ENCODE measurements at places on chromosomes 5 and 9.

DNA sequence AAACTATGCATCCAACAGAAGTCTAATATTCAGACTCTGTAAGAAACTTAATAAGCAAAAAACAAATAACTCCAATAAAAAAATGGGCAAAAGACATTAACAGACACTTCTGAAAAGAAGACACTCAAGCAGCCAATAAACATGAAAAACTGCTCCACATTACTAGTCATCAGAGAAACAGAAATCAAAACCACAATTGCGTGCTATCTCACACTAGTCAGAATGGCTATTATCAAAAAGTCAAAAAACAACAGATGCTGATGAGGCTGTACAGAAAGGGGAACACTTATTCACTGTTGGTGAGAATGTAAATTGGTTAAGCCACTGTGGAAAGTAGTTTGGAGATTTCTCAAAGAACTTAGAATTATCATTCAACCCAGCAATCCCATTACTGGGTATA is 101.2 kb upstream of the TRIM32 start:
- DNase-seq: no peak

GRCh38 chr9:91154686-91155085 is 207.0 kb downstream of the AUH start:
- DNase-seq: no peak

DNA sequence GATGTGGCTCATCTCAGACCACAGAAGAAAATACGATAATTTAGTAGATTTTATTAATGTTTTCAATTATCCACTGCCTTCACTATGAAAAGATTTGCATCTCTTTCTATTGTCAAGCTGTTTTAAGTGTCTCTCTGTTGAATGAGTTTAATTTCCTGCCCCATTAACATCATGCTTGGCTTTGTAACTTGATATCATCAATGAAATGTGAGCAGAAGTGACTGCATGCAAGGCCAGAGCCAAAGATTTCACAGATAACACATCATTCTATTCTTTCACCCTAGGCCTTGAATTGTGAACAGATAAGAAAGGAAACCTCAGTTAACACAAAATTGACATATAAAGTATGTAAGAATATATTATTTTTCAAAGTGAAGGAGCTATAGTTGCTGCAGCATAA is 986.4 kb upstream of the CDH18 start:
- DNase-seq: no peak

GRCh38 chr5:134071614-134072207 is 42.8 kb upstream of the TCF7 start:
- DNase-seq: no peak

- DNase-seq: no peak
These were observed 530 bp downstream of the BBLN start for GRCh38 chr9:128160603-128160987.

- DNase-seq: no peak
These were observed 25.6 kb upstream of the ACTBL2 start for GRCh38 chr5:57508211-57508610.

GRCh38 chr5:113031557-113031956 is 55.0 kb downstream of the DCP2 start:
- DNase-seq: no peak

DNA sequence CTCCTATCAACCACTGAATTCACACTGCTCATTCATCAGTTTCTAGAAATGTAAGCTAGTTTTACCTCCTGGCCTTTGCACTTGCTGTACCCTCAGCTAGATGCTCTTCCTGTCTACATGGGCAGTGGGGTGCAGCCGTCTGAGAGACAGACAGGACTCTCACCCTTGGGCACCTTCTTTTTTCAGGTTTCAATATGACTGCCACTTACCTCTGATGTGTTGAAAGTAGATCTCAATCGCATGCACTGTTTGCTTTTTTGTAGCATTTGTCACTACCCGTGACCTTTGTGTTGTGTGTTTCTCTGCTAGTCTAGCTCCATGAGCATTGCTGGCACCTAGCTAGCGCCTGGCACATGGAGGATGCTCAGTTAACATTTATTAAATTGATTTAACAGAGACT is 403.1 kb upstream of the TRPC7 start:
- DNase-seq: no peak

GRCh38 chr9:84789463-84789830 is 119.9 kb downstream of the NTRK2 start:
- DNase-seq: no peak

DNA sequence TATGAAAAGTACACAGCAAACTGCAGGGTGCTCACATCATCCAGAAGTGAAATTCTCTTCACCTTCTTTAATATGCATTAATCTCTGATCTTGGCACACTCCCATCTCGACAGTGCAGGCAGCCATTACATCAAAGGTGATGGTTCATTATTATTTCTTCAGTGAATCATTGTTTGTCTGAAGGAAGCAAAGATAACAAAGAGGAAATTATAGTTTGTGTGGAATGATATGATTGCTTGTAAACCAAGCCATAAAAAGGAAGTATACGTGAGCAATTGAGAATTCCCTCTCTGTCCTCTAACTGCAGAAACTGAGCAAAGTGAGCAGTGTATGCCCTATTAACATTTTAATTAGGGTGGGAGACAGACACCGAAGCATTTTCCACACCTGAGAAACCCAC is 171.6 kb upstream of the PPP1R2B start:
- no peak for DNase-seq

DNA sequence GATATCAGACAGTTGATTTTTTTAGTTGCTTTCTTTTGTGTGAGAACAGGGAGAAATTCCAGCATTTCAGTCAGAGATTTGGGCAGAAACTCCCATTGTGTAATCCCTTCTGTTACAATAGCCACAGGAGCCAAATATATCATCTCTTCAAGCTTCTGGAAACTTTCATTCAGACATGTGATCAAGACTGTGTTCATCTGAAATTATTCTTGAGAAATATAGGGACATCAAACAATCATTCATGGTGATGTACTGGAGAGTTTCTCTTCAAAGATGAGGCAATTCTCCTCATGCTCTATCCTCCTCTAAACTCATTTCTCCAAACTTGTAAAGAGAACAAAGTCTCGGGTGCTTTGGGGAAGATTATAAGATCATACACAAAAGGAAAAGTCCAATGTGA is 35.2 kb upstream of the CSNK1G3 start:
- no peak for DNase-seq

- no peak for DNase-seq
These were observed 27.0 kb upstream of the ZNF354B start for GRCh38 chr5:178832618-178833201.

DNA sequence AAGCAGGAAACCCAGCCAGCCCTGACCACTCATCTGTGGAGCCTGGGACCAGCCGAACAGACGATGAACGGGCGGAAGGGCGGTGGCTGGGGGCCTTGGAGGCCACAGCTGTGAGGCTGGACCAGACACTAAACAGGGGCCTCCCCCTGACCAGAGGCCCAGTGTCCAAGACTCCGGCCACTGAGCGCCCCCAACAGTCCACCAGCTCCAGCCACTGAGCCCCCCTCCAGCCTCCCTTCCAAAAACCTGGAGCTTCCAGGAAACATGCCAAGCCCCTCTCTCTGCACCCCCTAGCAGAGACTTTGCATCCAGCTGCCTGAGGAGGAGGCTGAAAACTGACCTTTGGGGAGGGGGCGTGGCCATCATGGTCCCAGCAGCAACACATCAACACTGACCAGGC is 23.2 kb downstream of the CNTFR start:
- DNase-seq: no peak

GRCh38 chr5:92514896-92515295 is 1066.1 kb downstream of the NR2F1-AS1 start:
- DNase-seq: no peak

DNA sequence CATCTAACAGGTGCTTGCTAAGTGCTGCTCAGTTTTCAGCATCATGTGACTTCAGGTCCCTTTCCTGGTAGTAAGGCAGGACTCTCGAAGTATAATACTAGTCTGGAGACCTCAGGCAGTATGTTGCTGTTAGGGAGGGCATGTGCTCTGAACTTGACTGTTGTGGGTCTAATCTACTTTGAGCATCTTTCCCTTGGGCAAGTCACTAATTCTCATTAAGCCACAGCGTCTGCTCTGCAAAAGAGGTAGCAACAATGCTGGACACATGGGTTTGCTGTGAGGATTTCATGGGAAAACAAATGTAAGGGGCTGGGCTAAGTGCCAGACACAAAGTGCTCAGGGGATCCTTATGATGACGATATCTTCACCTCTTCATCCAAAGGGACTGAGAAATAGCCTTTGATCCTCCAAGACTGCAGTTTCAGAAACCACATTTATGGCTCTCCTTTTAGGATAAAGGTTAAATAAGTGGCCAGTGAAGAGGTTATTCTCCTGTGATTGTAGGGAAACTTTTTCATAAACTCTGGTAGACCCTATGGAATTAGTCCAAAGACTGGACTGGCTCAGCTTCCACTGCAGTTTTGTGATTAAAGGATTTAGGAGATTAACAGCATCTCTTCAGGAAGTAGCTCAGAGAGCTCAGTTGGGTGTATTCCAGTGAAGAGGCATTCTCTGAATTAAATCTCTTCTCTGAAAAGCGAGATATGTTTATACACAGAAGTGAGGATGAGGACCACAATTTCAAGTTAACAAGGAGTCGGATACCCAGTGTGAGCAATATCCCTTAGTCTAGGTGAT is 216.6 kb downstream of the SGCD start:
- DNase-seq: no peak

DNA sequence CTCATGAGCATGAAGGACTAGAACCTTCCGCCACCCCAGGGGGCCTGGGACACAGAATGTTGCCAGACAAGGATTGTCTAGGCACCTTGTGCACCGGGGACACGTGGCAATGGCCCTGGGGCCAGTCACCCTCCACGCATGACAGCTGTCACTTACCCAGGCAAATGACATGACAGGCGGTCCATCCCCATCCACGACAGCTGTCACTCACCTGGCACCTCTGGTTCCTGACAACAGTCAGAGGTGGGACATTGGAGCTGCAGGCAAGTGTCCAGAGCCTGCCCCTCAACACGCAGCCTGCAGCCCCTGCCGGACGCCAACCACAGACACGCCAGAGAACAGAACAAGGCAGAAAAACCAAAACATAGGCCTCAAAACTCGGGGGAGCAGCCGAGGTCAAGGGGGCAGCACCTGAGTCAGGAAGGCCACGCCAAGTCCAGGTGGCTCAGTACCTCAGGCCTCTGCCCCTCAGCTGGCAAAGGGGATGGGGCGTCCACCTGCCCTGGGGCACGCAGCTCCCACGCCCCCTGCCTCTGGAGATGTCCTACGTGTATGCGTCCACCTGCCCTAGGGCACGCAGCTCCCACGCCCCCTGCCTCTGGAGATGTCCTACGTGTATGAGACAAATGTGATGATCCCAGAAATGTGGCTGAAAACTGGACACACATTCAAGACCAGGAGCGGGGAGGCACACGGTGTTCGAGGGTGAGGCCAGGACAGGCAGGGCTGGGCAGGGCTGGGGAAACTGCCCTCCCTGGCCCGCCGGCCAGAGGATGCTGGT is 14.5 kb downstream of the VAV2 start:
- DNase-seq: no peak

DNA sequence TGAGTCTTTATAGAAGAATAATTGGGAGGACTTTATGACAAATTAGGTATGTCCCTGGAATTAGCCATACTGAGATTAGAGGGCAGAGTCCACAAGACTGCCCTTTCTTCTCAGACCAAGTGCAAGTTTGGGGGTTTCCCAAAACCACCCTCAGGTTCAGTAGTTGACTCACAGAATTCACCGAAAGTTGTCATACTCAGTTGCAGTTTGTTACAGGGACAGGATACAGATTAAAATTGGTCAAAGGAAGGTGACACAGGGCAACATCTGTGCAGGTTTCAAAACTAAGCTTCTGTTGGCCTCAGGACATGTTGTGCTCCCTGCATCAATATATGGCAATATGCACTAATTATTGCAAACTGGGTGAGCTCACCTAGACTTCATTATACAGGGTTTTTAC is 3.8 kb downstream of the RANBP17 start:
- no peak for DNase-seq

GRCh38 chr5:138951091-138951985 is 76.2 kb upstream of the LRRTM2 start:
- DNase-seq: no peak

DNA sequence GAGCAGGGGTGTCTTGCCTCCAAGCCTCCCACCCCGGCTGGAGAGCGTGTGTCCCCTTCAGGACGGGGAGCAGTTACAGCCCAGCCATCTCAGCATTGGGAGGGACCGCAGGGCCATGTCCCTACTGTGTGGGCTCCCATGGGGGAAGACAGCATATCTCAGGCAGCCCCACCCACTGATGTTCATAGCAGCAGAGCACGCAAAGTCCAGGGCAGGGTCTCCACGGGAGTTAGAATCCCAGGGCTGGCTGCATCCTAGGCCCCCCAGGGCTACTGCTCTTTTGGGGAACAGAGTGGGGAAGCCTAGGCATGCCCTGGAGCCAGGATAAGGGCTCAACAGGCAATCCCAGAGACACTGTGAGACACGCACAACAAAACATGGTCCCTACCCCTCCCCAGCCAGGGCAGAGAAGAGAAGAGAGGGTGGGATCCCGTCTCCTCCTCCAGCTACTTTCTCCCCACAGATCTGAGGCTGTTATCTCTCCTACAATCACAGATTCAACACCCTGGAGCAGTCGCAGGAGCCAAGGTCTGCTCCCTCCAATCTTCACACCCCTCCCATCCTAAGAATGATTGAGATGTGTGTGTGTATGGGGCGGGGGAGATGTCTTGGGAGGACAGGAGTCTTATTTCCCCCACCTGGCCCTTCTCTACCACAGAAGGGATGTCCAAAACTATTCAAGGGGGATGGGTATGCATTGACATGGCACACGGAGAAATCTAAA is 3.4 kb downstream of the CNTFR start:
- DNase-seq: no peak

- no peak for DNase-seq
These were observed 100.2 kb downstream of the BRINP1 start for GRCh38 chr9:119268985-119269384.

- DNase-seq: no peak
These were observed at the start of gene SGCD for GRCh38 chr5:156326718-156327259. Gene SGCD (plus strand): TSS chr5:156327164.

- DNase-seq: no peak
These were observed 10.4 kb downstream of the PTCH1 start for GRCh38 chr9:95506428-95506677.

GRCh38 chr9:79759460-79759859 is 187.7 kb downstream of the TLE4 start:
- no peak for DNase-seq

DNA sequence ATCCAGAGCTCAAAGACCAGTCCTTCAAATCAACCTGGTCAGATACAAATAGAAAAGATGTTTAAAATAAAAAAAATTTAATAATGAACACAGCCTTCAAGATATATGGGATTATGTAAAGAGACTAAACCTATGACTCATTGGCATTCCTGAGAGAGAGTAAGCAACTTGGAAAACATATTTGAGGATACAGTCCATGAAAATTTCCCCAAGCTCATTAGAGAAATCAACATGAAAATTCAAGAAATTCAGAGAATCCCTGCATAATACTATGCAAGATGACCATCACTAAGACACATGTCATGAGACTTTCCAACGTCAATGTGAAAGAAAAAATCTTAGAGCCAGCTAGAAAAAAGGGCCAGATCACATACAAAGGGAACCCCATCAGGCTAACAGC is 512.9 kb upstream of the PTGER4 start:
- DNase-seq: no peak

DNA sequence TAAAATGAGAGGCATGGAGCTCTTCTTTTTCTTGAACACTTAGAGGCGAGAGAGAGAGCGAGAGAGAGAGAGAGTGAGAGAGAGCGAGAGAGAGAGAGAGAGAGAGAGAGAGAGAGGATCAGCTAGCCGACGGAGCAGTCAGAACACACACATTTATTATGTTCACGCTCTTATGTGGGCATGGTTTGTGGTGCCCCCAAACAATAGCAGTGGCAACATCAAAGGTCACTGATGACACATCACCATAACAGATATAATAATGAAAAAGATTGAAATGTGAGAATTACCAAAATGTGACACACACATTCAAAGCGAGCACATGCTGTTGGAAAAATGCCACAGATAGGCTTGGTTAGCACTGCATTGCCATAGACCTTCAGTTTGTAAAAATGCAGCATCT is 116.1 kb downstream of the KDM4C start:
- DNase-seq: no peak
